ENCODE measurements at places on chromosomes 2 and 18. TPM values are rescaled to one million over a fixed set of nuclear protein-coding genes. Genes with fewer than 3 reads are reported as not detected.

The EIF5B gene
- 64.7 TPM for total RNA-seq

The CNGA3 gene
- total RNA-seq = not detected

The NXPH2 gene
- total RNA-seq = not detected

The CHST9 gene
- not detected for total RNA-seq

The ACTR1B gene
- total RNA-seq = 74.9 TPM

DNA sequence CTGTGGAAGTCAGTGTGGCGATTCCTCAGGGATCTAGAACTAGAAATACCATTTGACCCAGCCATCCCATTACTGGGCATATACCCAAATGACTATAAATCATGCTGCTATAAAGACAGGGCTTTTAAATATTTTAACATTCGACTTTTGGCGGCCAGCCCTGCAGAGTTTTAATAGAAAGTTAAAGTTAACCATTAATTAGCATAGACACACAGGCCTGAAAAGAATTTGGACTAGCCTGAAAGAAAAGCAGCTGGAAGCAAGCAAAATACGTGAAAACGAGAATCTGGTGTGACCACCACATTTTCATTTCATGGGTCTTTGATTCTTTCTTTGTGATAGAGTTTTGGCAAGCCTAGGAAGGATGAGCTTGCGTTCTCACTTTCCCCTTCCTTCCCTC, 184.0 kb downstream of the SCG2 start:
- DNase-seq = no peak
- H3K4me1 ChIP-seq = no peaks in the 10 kb centered on the region
- no peak overlapping the region for H3K27ac ChIP-seq
- H3K27me3 ChIP-seq = peaks cover 6% of the 10 kb centered on the region
- H3K4me3 ChIP-seq = no peak overlapping the region

The CRYGD gene
- not detected for total RNA-seq

- no peak overlapping the region for H3K27ac ChIP-seq
- no peaks in the 10 kb centered on the region for H3K27me3 ChIP-seq
- no peak for DNase-seq
- peaks cover 94% of the 10 kb centered on the region for H3K4me1 ChIP-seq
- peak overlapping the region; percentile 75 for H3K4me3 ChIP-seq
Observed at GRCh38 chr2:144455987-144456386, 63.9 kb downstream of the ZEB2 start.

The TFCP2L1 gene
- 0.33 TPM for total RNA-seq

DNA sequence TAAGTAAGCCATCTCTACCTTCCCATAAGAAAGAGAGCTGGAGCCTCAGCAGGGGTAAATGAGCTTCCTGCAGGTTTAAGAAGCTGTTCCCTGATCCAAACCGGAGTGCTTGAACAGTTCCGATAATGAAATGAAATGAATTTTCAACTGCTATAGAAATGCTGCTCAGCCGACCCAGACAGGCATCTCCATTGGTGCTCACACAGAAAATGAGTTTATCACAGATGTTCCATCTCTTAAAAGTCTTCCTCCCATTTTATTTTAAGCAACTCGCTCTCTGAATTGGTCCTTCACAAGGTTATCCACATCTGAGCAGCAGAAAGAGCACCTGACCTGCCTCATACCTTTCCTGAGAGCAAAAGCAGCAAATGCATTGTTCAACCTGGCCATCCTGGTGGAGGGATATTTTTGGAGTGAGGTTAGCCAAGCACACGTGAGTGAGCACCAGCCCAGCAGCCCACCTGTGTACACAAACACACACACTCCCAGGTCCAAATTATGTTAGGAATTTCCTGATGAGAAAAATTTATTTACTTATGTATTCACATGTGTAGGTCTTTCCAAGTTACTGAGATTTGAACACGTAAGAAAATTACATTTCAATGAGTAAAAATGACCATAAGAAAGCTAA, 42.2 kb upstream of the CCDC68 start:
- H3K4me1 ChIP-seq = no peaks in the 10 kb centered on the region
- H3K4me3 ChIP-seq = no peak overlapping the region
- no peak overlapping the region for H3K27ac ChIP-seq
- no peaks in the 10 kb centered on the region for H3K36me3 ChIP-seq
- peaks cover 19% of the 10 kb centered on the region for H3K27me3 ChIP-seq

The SLC11A1 gene
- not detected for total RNA-seq

- no peaks in the 10 kb centered on the region for H3K36me3 ChIP-seq
- no peak overlapping the region for H3K27ac ChIP-seq
- H3K4me3 ChIP-seq = no peak overlapping the region
- DNase-seq = no peak
- no peaks in the 10 kb centered on the region for H3K4me1 ChIP-seq
- peaks cover 19% of the 10 kb centered on the region for H3K27me3 ChIP-seq
Observed at GRCh38 chr2:182186132-182186735, 200.6 kb downstream of the PPP1R1C start.

DNA sequence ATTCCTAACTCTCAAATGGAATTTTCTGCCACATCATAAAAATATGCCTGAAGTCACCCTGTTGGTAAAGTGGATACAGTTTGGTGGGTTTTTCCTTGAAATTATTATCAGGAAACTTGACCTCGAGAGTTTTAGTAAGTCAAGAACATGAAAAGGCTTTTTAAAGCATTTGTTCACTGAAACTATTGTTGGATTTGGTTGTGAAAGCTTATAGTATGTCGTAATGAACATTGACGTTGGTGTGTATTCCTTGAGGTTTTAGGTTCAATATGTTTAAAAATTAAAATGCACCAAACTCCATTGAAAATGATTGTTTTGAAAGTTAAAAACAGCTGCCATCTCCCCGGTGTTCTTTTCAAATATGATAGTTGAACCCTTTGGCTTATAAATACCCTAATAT, 30.8 kb downstream of the AOX1 start:
- peak overlapping the region; percentile 53 for H3K4me3 ChIP-seq

The SCG2 gene
- total RNA-seq = not detected

DNA sequence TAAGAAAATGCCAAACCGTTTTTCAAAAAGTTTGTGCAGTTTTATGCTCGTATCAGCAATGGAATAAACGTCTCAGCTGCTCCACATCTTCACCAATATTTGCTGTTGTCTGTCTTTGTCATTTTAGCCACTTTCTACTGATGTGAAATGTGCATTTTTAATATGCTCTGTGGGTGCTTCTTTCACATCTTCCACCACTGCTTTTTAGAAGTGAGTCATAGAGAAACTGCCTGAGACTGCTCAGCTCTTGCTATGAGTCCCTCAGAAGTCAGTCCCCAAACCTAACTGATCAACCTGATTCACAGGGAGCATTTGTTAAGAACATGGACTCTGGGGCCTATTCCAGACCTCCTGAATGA, 41.0 kb upstream of the EPC2 start:
- peak overlapping the region; percentile 59 for H3K4me3 ChIP-seq
- no peak for DNase-seq
- H3K4me1 ChIP-seq = peaks cover 8% of the 10 kb centered on the region
- H3K27me3 ChIP-seq = peaks cover 30% of the 10 kb centered on the region

GRCh38 chr2:5520463-5520972, 171.7 kb upstream of the SOX11 start:
- H3K4me3 ChIP-seq = no peak overlapping the region
- no peak overlapping the region for H3K27ac ChIP-seq
- H3K27me3 ChIP-seq = no peaks in the 10 kb centered on the region
- no peak for DNase-seq
- H3K36me3 ChIP-seq = no peaks in the 10 kb centered on the region

- no peak for DNase-seq
- peaks cover 9% of the 10 kb centered on the region for H3K36me3 ChIP-seq
- H3K4me1 ChIP-seq = no peaks in the 10 kb centered on the region
- no peak overlapping the region for H3K27ac ChIP-seq
Observed at GRCh38 chr2:121429927-121430520, 100.7 kb upstream of the RNU4ATAC start.

DNA sequence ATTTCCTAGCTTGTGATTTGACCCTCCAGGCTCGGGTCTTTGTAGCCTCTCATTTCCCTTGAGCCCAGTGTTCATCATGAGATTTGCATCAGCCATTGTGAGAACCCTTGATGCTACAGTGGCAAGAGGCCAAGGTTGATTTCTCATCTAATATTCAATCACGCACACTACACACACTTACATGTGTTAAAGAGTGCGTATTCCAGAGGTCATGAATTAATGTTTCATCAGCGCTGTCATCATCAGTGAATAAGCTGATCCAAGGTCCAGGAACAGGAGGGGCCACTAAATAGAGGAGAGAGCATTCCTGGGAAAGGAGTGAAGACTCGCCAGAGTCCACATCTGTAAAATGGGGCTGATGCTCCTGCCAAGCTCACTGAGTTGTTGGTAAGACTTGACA, 276.1 kb upstream of the SIX2 start:
- H3K27ac ChIP-seq = no peak overlapping the region
- no peaks in the 10 kb centered on the region for H3K4me1 ChIP-seq
- no peaks in the 10 kb centered on the region for H3K36me3 ChIP-seq
- no peak overlapping the region for H3K4me3 ChIP-seq
- peaks cover 20% of the 10 kb centered on the region for H3K27me3 ChIP-seq

DNA sequence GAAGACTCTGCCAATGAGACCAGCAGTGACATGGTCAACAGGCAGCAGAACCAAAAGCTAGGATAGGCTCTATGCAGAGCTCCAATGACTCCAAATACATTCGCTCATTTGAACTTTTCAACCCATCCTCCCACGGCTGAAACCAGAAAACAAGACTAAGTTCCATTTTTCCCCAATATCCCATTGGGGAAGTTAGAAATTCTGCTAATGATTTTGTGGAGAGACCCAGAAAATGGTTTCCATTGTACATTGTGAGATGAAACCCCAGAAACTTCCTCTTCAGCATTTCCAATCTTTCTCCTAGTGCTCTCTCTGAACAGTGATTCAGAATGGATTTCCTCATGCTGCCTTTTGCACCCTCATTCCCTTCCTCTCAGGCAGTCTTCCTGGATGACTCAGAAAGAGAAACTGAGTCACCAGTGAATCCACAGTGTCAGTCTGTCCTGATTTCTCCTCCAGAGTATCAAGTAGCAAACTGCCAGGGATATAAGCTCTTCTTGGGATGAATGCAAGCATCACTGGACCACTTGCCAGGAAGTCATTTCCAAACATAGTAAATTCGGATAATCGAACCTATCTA, 467.7 kb upstream of the ID2 start:
- H3K36me3 ChIP-seq = peaks cover 5% of the 10 kb centered on the region
- H3K4me3 ChIP-seq = no peak overlapping the region
- DNase-seq = no peak
- peaks cover 10% of the 10 kb centered on the region for H3K4me1 ChIP-seq
- no peak overlapping the region for H3K27ac ChIP-seq

The UBE2E3 gene
- 39.1 TPM for total RNA-seq

The AKAIN1 gene
- total RNA-seq = not detected

DNA sequence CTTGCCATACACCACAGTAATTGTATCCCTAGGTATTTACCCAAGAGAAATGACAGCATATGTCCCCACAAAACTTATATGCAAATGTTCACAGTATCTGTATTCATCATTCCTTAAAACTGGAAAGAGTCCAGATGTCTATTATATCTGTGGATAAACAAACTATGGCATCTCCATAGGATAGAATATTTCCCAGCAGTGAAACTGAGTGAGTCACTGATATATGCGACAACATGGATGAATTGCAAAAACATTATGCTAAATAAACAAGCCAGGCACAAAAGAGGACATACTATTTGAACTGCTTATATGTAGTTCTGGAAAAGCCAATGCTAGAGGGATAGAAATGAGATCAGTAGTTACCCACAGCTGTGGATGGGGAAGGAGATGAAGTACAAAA, 359.4 kb upstream of the DSEL start:
- H3K36me3 ChIP-seq = no peaks in the 10 kb centered on the region
- no peak for DNase-seq
- no peak overlapping the region for H3K27ac ChIP-seq
- H3K4me3 ChIP-seq = no peak overlapping the region
- H3K27me3 ChIP-seq = no peaks in the 10 kb centered on the region

The RAB6C gene
- total RNA-seq = not detected

GRCh38 chr2:81523344-81523743, 1218.8 kb upstream of the LRRTM1 start:
- H3K27me3 ChIP-seq = no peaks in the 10 kb centered on the region
- no peak overlapping the region for H3K4me3 ChIP-seq
- peaks cover 20% of the 10 kb centered on the region for H3K36me3 ChIP-seq
- H3K4me1 ChIP-seq = no peaks in the 10 kb centered on the region

DNA sequence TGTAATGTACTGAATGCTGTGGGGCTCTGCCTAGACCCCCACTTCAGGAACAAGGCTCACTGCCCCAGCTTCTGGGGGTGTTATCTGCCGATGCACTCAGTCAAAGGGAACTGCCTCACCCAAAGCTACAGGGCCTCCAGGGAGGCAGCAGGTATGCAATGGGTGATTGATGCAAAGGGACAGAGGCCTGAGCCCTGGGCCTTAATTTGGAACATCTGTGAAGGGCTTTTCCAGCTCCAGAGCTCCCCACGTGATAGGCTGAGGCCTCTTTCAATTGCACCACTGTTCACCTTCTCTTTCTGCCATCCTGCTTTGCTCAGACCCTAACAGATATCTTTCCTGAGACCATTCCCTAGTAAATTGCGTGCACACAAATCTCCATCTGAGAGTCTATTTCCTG, 131.0 kb downstream of the ATL2 start:
- no peaks in the 10 kb centered on the region for H3K36me3 ChIP-seq
- no peak overlapping the region for H3K27ac ChIP-seq
- H3K4me3 ChIP-seq = no peak overlapping the region
- peaks cover 8% of the 10 kb centered on the region for H3K27me3 ChIP-seq
- H3K4me1 ChIP-seq = no peaks in the 10 kb centered on the region
- DNase-seq = no peak

DNA sequence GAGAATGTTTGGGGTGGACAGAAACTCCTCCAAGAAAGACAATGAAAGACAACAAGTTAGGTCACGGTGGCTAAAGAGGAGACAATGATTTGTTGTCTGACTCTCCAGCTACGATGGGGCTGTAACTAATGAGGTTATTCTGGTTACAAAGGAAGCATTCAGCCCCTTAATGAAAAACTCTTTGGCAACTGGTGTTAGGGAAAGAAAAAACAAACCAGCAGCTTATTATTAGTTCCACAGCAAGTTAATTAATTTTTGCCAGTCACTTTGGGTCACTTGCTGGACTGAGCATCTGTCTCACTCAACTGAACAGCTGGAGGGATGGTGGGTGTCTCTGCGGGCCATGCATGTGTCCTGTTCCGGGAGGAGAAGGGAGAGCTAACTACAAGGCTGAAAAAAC, 263.7 kb downstream of the ALK start:
- DNase-seq = no peak
- no peaks in the 10 kb centered on the region for H3K4me1 ChIP-seq
- peaks cover 23% of the 10 kb centered on the region for H3K27me3 ChIP-seq
- no peak overlapping the region for H3K27ac ChIP-seq
- no peaks in the 10 kb centered on the region for H3K36me3 ChIP-seq

DNA sequence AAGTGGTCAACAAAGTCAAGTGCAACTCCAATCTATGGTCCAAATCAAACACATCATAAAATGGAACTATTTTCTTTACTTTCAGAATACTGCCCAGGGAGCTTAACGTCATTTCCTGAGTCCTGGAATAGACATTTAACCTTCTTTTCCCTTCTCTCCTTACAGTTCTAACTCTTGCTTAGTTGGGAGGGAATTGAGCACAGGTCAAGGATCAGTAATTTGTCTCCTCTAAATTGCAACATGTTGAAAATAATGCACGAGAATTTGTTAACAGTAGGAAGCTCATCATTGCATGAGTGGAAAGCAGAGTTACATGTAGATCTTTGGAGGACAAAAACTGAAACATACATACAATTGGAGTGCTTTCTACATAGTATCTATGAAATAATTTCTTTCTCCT, 87.7 kb downstream of the MEP1B start:
- DNase-seq = no peak
- H3K4me3 ChIP-seq = no peak overlapping the region
- H3K27ac ChIP-seq = no peak overlapping the region
- H3K36me3 ChIP-seq = no peaks in the 10 kb centered on the region
- H3K27me3 ChIP-seq = peaks cover 22% of the 10 kb centered on the region

The EHBP1 gene
- total RNA-seq = 23.7 TPM

GRCh38 chr18:67665266-67665665, 148.7 kb upstream of the DSEL start:
- H3K36me3 ChIP-seq = no peaks in the 10 kb centered on the region
- no peaks in the 10 kb centered on the region for H3K4me1 ChIP-seq
- H3K27ac ChIP-seq = no peak overlapping the region
- H3K4me3 ChIP-seq = no peak overlapping the region
